ENCODE measurements at places on chromosomes 3 and 15.

GRCh38 chr3:195103623-195104022 lies 167.3 kb downstream of the XXYLT1 start:
- no peak for DNase-seq

DNA sequence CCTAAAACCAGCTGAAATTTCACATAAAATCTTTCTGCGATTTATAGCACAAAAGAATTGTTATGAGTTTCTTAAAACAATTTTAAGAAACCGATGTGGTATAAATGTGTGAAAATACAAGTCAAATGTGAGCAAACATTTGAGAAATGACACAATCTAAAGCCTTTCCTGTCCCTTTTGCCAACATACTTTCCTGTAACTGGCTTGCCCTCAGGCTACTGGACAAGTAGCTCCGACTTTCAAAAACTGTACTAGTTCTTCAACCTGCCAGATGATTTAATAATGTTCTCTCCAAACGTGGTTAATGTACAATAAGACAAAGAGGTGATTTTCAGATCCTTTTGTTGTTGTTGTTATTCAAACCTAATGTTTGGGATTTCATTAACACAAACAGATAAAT lies 105.9 kb upstream of the ARHGEF26 start:
- DNase-seq: no peak

GRCh38 chr15:33636958-33637357 lies 326.2 kb downstream of the RYR3 start:
- DNase-seq: no peak

- no peak for DNase-seq
Measured at GRCh38 chr3:120559242-120560061, 36.7 kb upstream of the NDUFB4 start.

DNA sequence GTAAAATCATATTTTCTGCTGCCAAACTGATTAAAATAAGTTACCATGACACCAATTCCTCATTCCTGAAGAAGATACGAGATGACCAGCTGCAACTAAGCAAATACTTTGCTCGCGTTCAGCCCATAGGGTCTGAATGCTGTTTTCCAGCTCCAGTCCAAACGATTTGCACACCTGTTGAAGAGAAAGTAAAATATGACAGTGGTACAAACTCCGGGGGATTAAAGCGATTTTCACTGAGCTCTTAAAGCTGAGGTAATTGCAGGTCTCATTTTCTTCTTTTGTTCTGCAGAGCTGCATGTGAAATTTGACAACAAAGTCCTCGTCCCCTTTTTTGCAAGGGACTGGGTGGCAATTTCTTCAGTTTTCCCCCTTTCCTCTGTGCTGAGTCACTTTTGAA lies 118.4 kb downstream of the NR2F2 start:
- DNase-seq: no peak

DNA sequence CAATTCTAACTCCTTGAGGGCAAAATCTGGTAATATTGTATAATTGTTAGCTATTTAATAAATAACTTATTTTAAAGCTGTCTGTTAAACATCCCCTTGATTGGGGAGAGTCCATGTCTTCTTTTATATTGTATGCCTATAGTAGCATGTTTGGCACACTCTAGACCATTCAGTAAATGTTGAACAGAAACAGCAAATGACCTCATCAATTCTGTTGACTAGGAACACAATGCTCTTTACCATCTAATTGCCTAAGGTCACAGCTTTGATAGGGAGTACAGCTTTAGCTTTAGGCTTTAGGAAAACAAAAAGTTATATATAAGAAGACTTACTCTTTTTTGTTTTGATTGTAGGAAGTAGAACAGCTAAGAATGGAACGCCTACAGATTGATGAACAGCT lies 27.0 kb downstream of the DNAJC19 start:
- no peak for DNase-seq

DNA sequence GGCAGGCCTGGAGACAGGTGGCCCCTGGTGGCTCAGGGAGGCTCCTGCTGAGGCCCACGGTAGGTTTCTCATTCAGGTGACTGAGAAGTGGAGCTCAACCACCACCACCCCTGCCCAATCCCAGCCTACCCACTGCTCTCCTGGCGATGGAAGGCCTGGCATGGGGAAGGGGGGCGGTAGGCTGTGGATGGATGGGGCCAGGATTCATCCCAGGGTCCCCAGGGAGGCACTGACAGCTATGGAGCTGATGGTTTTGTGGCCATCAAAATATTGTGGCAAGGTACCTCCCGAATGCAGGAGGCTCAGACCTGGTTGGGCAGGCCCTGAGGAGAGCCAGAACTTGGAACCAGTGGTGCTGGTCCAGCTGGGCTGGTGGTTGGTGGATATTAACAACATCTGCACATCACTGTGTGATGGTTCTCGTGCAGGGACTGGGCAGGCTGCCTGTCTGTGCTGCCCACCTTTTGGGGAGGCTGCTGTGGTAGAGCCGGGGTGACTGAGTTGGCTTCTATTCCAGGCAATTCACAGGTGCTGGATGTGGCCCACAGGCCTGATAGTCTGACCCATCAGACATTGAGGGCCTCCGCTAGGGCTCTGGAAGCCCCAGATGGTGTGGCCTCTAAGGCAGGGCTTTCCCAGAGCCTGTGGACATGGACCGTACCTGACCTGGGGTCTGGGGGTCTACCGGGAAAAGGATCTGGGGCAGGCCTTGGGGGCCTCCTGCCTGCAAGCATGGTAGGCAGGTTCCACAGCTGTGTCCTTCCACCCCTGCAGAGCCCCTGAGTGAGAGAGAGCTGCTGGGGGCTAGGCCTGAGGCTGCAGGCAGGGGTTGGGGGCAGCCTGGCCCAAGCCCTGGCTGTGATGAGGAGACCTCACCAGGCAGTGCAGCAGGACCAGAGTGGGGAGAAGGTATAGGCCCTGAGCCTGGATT lies 3.4 kb downstream of the ZBTB47 start:
- DNase-seq: peak; percentile 14

- peak; percentile 63 for DNase-seq
Measured at GRCh38 chr3:58202917-58203360, 7.8 kb downstream of the DNASE1L3 start.

DNA sequence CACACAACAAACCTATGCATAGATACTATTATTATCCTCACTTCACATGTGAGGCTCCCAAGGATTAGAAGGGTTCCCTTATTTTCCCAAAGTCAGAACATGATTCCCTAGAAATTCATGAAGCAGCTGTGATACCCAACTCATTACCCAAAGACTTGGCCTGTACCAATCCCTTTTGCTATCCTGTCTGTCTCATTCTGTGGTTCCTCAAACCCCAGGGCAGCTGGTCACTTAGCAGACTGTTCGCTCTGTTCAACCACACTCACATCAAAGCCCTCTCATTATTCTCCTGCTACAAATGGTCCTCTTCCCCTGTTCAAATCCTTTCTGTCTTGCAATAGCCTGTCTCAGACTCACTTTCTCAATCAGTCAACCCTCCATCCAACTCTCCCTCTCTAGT lies 154.3 kb upstream of the TRIM42 start:
- DNase-seq: no peak

DNA sequence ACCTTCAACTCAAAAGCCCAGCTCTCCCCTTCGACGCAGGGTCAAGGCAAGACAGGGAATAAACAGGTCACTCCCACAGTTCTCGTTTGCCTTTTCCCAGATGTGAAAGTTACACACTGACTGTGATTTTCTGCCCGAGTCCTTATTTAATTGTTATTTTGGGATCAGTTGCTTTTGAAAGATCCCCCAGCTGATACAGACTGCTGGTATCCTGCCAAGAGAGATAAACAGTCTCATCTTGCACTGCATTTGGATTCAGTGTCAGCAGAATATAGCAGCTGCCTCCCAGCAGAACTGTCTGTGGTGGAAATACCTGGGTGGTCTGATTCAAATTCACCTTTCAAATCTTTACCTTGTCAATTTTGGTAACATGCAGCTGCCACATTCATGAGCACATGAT lies 56.0 kb upstream of the FAM3D start:
- DNase-seq: no peak

DNA sequence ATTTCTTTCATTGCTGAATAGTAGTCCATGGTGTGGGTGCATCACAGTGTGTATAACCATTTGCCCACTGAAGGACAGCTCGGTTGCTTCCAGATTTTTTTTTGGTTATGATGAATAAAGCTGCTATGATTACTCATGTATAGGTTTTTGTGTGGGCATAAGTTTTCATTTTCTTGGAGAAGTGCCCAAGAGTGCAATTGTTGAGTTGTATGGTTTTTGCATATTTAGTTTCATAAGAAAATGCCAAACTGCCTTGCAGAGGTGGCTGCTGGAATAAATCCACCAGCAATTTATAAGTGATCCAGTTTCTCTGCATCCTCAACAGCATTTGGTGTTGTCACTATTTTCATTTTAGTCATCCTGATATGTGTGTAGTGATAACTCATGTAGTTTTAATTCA lies 8.4 kb upstream of the SPESP1 start:
- no peak for DNase-seq

DNA sequence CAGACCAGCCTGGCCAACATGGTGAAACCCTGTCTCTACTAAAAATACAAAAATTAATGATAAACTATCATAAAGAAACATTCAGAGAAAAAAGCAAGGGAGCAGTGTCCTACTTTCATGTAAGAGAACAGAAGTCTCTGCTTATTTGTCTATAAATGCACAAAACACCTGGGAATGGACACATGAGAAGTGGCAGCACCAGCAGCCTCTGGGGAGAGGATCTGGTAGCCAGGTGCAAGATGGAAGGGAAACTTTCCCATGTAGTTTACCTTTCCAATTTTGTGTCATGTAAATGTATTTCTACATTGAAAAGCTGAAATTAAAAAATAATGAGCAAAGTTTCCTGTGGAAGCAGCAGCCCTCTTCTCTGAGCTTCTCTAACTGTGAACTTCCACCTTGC lies 18.8 kb downstream of the SCAP start:
- no peak for DNase-seq

GRCh38 chr3:19173945-19174344 lies 25.6 kb downstream of the KCNH8 start:
- no peak for DNase-seq

- no peak for DNase-seq
Measured at GRCh38 chr3:124461838-124462632, 268.2 kb upstream of the UMPS start.

- no peak for DNase-seq
Measured at GRCh38 chr15:93047621-93048425, 41.2 kb downstream of the RGMA start.

- DNase-seq: no peak
Measured at GRCh38 chr15:84721371-84721770, 5.4 kb upstream of the SEC11A start.

- no peak for DNase-seq
Measured at GRCh38 chr3:147895509-147895908, 486.3 kb downstream of the ZIC1 start.

DNA sequence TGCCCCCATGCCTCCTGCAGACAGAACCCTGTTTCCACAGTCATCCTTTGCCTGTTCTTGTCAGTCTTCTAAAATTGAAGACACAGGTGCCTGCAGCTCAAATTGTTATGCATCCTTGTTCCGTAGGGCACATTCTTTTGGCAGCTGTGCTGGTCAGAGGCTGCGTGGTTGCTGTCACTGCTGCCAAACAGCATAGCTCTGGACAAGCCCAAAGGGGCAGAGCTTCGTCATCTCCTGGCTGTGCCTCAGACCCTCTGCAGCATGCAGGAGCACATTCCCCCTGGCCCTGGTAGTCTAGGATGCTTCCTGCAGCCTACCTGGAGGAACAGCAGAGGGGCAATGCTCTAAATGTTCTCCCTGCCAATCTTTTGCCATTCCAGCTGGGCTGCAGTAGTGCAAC lies 2.1 kb upstream of the FBXL22 start:
- DNase-seq: no peak

DNA sequence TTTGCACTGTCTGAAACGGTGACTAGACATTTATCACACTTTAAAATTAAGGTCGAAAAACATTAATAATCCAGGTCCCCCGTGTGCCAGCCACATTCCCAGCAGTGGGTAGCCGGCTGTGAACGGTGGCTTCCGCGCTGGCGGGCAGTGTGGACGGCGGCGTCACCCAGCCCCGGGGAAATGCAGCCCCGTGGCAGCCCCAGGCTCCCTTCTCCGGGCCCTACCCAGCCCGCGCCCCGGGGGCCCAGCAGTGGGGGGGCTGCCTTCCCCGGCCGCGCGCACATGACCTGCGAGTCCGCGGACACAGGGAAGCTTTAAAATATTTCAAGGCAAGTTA lies 25.3 kb downstream of the GABRA5 start:
- DNase-seq: no peak

DNA sequence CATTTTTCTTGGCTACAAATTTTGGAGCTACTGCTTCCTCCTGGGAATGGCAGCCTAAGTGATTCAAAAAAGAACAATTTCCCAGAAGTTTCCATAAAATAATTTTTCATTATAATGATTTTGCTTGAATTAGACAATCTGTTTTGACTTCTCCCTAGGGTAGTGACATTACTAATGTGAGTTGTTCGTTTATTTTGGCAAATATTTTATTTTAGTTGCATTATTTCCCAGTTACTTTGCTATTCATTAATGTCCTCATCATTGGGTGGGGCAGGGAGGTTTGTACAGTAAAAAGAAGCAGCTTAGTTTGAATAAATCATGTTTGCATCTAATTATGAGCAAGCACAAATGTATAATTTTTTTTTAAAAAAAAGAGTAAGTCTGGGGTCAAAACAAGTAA lies 686.6 kb downstream of the ROBO2 start:
- DNase-seq: no peak

GRCh38 chr3:79930196-79930595 lies 162.4 kb upstream of the ROBO1 start:
- DNase-seq: no peak

DNA sequence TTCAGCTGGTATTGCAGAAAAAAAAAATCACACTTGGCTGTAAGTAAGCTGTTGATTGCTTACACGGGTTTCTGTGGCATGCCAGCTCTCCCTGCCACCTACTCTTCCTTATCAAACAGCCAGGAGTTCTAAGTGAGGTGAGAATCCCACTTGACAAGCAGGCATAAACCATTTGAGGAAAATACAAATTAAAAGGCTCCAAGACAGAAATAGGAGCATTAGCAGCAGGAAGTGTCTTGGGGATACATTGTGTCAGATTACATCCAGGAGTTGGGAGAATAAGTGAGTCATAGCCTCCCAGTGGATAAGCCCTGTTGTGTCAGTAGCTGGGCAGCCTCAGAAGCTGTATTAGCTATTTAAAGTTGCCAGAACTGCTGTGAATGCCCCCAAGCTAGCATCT lies 256.0 kb downstream of the CNTN4 start:
- no peak for DNase-seq

DNA sequence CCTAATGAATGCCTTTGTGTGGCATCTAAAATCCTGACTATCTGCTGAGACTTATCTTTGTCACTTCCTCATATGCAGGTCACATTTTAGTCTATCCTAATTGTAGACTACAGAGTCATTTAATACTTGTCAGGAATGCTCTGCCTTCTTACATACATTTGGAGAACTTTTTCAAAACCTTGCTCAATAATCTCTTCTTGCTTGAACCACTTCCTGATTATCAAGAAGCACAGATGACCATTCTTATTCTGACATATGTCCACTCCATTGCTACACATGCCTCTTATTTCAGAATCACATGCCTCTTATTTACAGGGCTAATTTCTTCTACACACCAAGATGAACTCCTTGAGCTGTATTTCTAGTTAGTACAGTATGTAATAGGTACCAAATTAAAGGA lies 400.3 kb downstream of the TBC1D5 start:
- no peak for DNase-seq

DNA sequence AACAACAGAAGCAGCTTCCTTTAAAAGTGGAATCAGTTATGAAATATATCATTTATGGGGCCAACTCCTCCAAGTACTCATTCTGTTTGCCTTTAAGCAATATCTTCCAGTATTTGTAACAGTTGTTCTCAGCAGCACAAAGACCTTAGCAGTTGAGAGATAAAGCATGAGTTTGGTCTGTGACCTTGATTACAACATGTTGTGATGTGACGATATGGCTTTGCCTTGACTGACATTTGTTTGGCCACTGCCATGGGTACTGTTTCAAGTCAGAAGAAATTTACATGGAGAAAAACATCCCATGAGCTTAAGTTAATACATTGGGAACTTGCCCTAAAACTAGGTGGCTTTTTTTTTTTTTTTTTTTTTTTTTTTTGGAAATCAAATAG lies 175.1 kb upstream of the KBTBD8 start:
- DNase-seq: no peak

Measured in GM10248 (cell line).